ENCODE measurements at places on chromosomes 7 and 10. TPM values are rescaled to one million over a fixed set of nuclear protein-coding genes. Genes with fewer than 3 reads are reported as not detected.

TMEM140 gene
- polyA plus RNA-seq, result 13.2 TPM

GRCh38 chr10:77539147-77539935 lies 98.3 kb downstream of the KCNMA1 start:
- H3K27me3 ChIP-seq, result no peaks in the 10 kb centered on the region
- H3K4me3 ChIP-seq, result no peak overlapping the region
- no peak overlapping the region for H3K27ac ChIP-seq
- no peaks in the 10 kb centered on the region for H3K36me3 ChIP-seq
- DNase-seq, result no peak

ITPRID1 gene
- 0.25 TPM for polyA plus RNA-seq

DNA sequence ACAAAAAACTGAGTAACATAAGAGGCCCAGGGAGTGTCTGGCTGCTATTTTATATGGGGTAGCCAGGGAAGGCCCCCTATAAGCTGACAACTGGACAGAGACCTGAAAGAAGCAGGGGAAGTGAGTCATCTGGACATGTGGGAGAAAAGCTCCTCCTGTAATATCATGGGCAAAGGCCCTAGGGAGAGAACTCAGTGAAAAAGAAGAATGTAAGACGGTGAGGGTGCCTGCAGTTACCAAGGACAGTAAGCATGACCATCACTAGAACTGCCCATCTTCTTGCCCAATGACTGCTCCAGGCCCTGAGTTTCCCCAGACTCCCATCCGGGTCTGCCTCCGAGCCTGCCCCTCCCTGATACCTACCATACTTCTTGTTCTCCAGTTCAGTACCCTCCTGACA lies 2.3 kb downstream of the ELMO1 start:
- no peaks in the 10 kb centered on the region for H3K36me3 ChIP-seq
- no peak overlapping the region for H3K27ac ChIP-seq
- H3K4me1 ChIP-seq, result no peaks in the 10 kb centered on the region
- no peak overlapping the region for H3K4me3 ChIP-seq
- DNase-seq, result no peak

DNA sequence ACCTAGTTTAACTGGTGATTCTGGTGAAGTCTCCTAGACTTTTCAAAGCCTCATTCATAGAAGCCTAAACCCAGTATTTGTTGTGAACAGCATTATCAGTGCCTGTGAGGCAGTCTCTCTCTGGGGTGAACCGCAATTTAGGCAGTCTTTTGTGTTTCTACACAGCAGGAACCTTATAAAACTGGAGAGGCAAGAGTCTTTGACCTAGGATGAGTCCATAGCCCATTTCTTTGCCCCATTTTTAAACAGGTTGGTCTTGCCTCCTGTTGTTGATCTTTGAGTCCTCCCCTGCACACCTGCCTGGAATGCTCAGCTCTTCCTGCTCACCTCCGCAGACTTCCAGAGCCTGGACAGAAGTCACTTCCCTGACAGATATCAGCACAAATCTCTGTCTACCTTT lies 51.2 kb upstream of the NRP1 start:
- no peak overlapping the region for H3K4me3 ChIP-seq
- no peaks in the 10 kb centered on the region for H3K36me3 ChIP-seq
- H3K27ac ChIP-seq, result no peak overlapping the region
- no peaks in the 10 kb centered on the region for H3K27me3 ChIP-seq

GRCh38 chr7:156556083-156556482 lies 84.5 kb upstream of the RNF32 start:
- H3K4me3 ChIP-seq, result no peak overlapping the region
- no peaks in the 10 kb centered on the region for H3K27me3 ChIP-seq
- DNase-seq, result no peak
- H3K27ac ChIP-seq, result no peak overlapping the region
- H3K36me3 ChIP-seq, result no peaks in the 10 kb centered on the region
- H3K4me1 ChIP-seq, result no peaks in the 10 kb centered on the region

DNA sequence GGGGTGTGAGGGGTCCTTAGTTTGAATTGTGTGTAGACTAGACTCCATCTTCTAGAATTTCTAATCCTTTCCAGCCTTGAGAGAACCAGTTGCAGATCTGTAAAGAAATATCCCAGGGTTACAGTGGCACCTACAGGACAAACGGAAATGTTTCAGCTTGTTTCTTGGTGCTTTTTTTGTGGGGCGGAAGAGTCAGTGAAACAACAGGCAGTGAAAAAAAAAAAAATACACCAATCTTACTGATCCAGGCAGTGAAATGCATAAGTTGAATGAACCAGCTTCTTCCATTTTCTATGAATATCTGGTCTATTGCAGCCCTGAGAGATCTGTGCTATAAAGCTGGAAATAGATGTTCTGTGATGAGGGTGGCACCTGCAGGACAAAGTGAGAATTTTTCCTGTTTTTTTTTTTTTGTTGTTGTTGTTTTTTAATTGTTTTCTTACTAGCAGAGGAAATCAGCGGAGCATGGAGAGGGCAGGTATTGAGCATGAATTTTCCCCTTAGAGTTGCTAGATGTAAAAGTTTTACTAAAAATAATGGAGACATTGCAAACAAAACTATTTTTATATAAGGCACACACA lies 81.9 kb upstream of the DYNC1I1 start:
- no peaks in the 10 kb centered on the region for H3K4me1 ChIP-seq
- peaks cover 3% of the 10 kb centered on the region for H3K27me3 ChIP-seq
- H3K4me3 ChIP-seq, result no peak overlapping the region
- DNase-seq, result peak; percentile 61

- peaks cover 43% of the 10 kb centered on the region for H3K4me1 ChIP-seq
- no peak overlapping the region for H3K4me3 ChIP-seq
- H3K27ac ChIP-seq, result no peak overlapping the region
- DNase-seq, result no peak
- H3K36me3 ChIP-seq, result no peaks in the 10 kb centered on the region
- no peaks in the 10 kb centered on the region for H3K27me3 ChIP-seq
Observed at GRCh38 chr7:130148561-130148960, 56.6 kb downstream of the TMEM209 start.

DNA sequence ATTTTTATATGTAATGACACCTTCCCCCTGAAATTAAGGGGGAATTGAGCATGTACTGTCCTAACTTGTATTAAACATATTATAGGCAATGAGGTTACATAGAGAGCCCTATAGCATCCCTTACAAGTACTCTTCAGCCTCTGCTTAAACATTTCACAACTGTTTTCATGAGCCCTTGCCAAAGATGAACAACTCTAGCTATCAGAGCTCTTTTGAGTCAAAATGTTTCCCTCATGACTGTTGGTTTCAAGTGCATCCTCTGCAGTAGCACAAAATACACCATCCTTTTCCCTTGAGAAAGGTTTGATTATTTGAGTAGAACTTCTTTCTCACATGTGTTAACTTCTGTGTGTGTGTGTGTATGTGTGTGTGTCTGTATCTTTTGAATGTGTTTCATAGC lies 1157.6 kb upstream of the CELF2 start:
- no peaks in the 10 kb centered on the region for H3K27me3 ChIP-seq
- H3K4me1 ChIP-seq, result no peaks in the 10 kb centered on the region
- no peaks in the 10 kb centered on the region for H3K36me3 ChIP-seq
- H3K27ac ChIP-seq, result no peak overlapping the region
- no peak for DNase-seq

DNA sequence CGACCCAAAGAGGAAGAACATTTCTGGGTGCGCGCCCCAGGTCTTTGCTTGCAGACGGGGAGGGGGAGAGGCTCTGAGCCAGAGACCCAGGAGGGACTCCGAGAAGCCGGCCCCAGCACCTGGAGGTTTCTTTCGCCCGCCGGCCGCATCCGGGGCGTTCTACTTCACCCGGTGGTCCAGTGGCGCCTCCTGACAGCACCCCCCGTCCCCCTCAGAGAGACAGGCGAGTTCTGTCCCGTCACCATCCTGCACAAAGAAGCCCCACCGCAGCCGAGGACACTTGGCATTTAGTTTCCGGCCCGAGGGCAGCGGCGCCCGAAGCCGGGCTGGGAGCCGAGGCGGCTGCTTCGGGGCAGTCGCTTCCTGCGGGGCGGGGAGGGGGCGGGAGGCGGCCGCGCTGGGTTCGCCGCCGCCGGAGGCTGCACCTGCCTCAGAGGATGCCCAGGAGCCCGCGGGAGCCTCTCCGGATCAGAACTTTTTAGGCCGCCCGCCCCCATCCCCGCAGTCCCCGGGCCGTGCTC lies at the start of gene TMEM178B:
Gene TMEM178B, plus strand, starts transcription at position 424 of the 521 bp plus-strand sequence.
- peaks cover 30% of the 10 kb centered on the region for H3K27me3 ChIP-seq
- H3K4me1 ChIP-seq, result no peaks in the 10 kb centered on the region
- H3K27ac ChIP-seq, result no peak within 1 kb of the TSS
- no peaks in the 10 kb centered on the region for H3K36me3 ChIP-seq
- peak; percentile 6 for DNase-seq
- peak within 1 kb of the TSS; percentile 30 for H3K4me3 ChIP-seq

ZNF107 gene
- 2.5 TPM for polyA plus RNA-seq

DNA sequence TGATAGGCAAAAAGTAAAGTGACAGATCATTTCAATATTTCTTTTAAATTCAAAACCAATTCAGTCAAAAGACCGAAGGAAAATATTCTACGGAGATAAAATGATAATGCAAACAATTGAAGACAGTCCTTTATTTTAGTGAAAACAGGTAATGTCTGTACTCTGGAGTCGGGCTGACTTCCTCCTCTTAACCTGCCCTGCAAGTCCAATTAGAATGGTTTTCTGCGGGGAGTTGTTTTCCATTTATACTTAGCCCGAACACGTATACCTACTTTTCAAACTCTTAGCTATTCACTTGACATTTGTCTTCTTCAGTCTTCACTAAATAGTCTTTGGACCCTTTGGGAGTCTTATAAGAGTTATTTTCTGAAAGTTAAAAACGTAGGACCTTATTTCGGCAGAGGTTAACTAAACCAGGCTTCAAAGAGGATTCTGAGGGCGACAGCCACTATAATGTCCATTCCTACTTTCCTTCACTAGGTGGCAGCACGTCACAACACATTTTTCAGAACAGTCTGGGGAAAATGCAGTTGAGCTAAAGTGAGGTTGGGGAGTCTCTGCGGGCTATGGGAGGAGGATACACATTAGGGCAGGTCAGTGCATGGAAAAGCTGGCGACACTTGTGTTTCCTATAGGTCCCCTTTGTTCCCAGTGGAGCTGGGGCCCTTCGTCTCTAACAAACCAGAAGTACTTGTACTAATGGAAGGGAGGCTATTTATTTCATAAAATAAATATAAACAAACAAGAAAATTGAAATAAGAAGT lies 472.0 kb downstream of the KCNMA1 start:
- H3K36me3 ChIP-seq, result no peaks in the 10 kb centered on the region
- DNase-seq, result peak; percentile 71
- H3K27ac ChIP-seq, result no peak overlapping the region
- H3K27me3 ChIP-seq, result no peaks in the 10 kb centered on the region
- H3K4me1 ChIP-seq, result no peaks in the 10 kb centered on the region

- no peak overlapping the region for H3K4me3 ChIP-seq
- H3K4me1 ChIP-seq, result no peaks in the 10 kb centered on the region
- no peak overlapping the region for H3K27ac ChIP-seq
- H3K36me3 ChIP-seq, result no peaks in the 10 kb centered on the region
Observed at GRCh38 chr10:86642499-86642898, 11.8 kb upstream of the OPN4 start.

SEMA3C gene
- polyA plus RNA-seq, result 2.9 TPM

NOLC1 gene
- polyA plus RNA-seq, result 48.9 TPM

Measured in small intestine (tissue), 16 donors.